ENCODE measurements at places on chromosomes 5 and 9.
A peak's percentile ranks its signal among the peaks of the same experiment; 100 is the strongest.

GRCh38 chr5:9148242-9148641, 397.6 kb downstream of the SEMA5A start:
- no peak for DNase-seq

DNA sequence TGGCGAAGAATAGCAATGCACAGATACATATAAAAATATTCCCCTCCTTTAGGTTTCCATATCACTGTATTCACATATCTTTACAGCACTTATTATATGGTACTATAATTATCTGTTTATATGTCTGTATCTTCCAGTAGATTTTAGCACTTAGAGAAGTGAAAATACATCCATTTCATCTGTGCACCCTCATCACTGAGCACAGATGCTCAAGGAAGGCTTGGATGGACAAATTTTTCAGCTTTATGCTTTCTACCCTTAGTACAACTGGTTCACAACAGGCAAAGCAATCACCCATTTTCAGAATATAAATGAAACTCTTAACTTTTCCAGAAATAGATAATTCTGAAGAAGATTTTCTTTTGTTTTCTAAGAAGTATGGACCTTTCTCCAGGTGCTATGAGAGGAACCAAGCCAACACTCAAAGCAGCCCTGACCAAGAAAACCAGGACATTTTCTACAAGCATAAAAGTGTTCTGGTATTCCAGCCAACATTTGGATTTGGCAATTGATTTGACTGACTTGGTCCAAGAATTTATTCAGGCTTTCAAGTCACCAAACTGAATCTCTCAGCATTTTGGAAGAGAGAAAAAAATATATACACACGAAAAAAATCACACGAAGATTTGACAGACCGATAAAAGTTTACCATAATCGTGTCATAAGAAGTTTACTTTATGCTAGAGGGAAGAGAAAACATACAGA, 170.2 kb upstream of the CD180 start:
- no peak for DNase-seq

- no peak for DNase-seq
Observed at GRCh38 chr9:16203729-16204573, 651.1 kb downstream of the CCDC171 start.

- no peak for DNase-seq
Observed at GRCh38 chr5:176866707-176867310, 32.3 kb downstream of the HK3 start.

- DNase-seq, result peak; percentile 86
Observed at GRCh38 chr9:3868012-3868411, 342.2 kb upstream of the RFX3 start.

GRCh38 chr5:17340819-17341218, 123.4 kb downstream of the BASP1 start:
- no peak for DNase-seq

- DNase-seq, result no peak
Observed at GRCh38 chr9:132546148-132547051, 36.0 kb upstream of the BARHL1 start.

- peak; percentile 77 for DNase-seq
Observed at GRCh38 chr9:113274474-113275156, 757 bp downstream of the CDC26 start.

DNA sequence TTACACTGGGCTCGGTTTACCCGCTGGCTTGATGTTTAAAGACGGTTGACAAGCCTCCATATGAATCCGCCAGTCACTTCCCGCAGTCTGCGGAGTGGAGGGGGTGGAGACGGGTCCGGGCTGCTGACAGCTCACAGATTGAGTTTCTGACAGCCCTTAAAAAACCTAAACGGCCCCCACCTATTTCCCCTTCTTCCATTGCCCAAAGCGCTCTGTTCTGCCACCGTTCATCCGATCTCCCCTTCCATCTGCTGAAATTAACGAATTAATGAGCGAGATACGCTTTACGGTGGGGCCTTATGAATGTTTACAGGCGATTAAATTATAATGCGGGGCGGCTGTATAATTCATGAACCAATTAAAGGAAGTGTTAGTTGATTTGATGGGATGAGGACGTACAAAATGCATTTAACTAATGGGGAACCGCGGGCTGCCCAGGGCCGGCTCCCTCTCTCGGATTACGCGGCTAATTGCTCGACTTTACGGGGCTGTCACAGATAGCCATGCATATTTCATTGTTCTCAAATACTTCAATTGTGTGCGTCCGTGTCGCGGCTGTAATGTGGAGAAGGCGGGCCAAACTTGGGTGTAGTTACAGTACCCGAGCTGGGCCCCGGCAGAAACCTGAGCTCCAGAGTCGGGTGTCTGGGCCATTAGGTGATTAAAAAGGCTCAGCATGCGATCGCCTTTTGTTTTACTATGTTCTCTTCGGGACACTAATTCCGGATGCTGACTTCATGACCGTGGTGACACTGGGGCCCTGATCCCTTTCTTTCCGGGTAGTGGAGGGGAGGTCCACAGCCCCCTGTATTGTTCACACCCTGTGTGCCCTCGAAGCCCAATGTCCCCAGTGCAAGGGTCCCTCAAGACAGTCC, 74.9 kb downstream of the GTF3C4 start:
- DNase-seq, result no peak

DNA sequence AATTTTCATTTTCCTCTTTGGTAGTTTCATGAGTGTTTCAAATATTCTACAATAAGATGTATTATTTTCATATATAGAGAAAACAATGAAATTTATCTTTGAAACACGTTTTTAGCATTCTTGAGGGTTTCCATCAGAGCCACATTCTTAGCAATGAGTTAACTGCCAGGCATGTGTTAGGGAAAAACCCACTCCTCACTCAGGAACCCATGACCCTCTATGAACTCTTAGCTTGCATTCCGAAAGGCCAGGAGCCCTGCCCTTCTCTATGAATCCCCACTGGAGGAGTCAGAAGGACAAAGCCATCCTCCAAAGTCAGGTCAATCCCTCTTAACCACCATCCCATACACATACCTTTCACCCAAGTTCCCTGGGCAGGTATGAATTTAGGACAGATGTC, 57.5 kb downstream of the ADAMTS12 start:
- no peak for DNase-seq

DNA sequence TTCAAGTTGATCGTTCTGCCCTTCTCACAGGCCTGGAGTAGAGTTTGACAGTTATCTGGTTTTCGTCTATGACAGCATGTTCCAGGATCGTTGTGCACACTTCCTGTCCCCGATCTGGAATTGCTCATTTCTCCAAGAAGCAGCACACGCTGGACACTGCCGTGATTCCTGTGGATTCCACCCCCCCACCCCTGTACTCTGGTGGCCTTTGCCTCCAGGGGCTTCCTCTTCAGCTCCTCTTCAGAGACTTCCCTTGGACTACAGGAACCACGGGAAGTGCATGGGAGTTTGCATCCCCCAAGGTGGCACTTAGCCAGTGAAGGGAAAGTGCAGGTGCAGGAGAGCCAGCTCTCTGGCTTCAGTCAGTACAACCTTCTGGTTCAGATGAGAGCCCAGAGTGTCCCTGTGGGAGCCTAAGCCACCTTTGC, 160.7 kb downstream of the CACNA1B start:
- no peak for DNase-seq

GRCh38 chr9:79034583-79034982, 537.2 kb upstream of the TLE4 start:
- DNase-seq, result no peak

- no peak for DNase-seq
Observed at GRCh38 chr5:107542428-107542827, 128.3 kb downstream of the EFNA5 start.
